ENCODE measurements at places on chromosomes 2 and 18.

GRCh38 chr2:95402370-95403203 lies at the start of gene FAHD2A:
FAHD2A (plus strand) TSS chr2:95402708; CDS start chr2:95405559, 2,851 bp downstream.
- peak; percentile 98 for DNase-seq

- no peak for DNase-seq
Measured at GRCh38 chr2:30341500-30342267, 105.4 kb upstream of the LCLAT1 start.

- peak; percentile 51 for DNase-seq
Measured at GRCh38 chr2:160406591-160407392, 86.8 kb downstream of the RBMS1 start.

DNA sequence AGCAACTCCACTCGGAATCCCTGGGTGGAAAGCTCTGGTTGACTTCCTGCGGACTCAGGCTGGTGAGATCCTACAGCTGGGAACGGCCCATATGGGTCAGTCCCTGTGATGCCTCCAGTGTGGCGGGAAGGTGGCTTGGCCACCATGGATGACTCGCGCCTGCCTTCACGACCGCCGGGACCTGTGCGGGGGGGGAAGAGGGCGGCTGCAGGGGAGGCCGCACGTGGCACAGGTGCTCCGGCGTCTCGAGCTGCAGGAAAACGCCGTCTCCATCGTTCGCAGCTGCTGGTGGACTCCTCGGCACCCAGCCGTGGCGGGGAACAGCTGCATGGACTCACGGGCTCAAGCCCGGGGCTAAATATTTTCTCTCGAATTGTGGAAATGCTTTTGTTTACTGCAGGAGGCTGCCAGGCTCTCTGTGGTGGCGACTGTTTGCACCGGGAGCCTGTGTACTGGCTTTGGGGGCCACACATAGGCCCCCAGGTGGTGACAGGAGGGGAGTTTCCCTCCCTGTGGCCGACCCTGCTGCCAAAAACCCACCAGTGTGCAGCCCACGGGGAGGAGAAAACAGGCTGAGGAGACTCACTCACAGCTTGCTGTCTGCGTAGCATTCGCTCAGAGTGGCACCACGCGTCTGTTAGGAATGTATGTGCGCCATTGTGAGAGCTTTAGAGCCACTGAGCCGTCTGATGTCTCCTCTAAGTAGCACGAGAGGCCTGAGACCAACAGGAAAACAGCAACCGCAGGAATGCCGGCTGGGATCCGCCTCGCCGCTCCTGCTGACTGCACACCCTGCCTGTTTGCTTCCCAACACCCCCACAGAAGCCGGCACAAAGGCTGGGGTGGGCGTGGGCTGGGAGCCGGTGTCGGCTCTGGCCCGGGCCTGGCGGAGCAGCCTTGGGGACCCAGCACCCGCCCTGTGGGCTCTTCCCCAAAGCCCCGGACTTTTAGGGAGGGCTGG lies 89.2 kb downstream of the NFATC1 start:
- DNase-seq: no peak

- peak; percentile 87 for DNase-seq
Measured at GRCh38 chr2:32277674-32278477, at the start of gene YIPF4. YIPF4 (plus strand) TSS chr2:32277904; CDS start chr2:32278156, 252 bp downstream.

GRCh38 chr2:168210895-168211570 lies 36.4 kb downstream of the STK39 start:
- DNase-seq: no peak

GRCh38 chr18:25229081-25229480 lies 122.9 kb downstream of the ZNF521 start:
- no peak for DNase-seq

DNA sequence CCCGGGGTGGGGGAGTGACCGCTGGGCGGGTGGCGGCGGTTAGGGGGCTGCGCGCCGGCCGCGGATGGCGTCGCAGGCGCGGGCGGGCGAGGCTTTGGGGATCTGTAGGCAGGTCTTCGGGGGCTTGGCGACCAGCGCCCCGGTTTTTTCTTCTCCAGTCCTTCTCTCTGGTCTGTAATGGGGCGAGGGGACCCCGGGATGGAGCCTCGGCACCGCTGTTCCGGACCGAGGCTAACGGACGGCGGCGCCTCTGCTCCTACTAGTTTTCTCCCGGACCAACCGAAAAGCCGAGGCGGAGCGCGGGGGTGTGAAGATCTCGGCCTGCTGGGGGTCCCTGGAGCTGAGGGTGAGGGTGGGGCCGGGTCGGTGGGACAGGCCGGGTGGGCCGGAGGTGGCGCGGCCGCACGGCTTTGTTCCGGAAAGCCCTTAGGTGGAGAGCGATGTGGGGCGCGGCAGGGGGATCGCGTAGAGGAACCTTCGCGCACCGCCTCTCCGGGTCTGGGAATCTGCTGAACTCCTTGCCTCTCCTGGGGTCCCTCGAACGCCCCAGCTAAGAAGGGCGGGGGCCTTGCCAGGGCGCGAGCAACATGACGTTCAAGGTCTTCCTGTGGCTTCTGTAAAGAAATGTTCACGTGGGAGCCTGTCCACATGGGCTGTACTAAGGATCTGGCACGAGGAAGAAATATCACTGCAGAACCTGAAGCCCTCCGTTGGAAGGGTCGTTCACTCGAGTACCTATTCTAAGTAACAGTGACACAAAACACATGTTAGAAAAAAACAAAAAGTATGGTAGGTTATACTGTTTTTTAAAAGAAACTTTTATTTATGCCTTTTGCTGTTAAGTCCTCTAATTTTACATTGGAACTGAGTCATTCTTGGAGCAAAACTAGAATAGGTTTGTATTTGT lies 861 bp downstream of the SLC39A10 start:
- DNase-seq: peak; percentile 63

DNA sequence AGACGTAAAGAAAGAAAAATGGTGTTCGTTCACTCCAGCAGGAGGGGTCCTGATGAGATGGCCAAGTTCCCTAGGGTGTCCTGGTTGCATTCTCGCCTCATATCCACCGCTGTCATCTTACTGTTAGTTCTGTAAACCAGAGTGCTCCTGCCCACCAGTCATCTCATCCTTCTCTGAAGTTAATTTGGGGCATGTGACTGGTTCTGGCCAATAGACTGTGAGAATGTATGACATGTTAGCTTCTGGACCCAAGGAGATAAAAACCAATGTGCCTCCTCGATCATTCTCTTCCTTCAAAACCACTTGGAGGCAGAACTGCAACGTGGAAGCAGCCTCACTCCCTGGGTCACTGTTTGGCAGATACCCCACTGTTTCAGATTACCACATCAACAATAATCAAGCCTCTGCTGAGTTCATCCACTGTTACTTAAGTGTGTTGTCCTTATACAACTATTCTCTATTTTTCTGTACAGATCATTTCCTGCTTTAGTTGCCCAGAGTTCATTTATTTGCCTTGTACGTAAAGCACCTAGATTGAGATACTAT lies 759.1 kb downstream of the TSN start:
- DNase-seq: no peak

DNA sequence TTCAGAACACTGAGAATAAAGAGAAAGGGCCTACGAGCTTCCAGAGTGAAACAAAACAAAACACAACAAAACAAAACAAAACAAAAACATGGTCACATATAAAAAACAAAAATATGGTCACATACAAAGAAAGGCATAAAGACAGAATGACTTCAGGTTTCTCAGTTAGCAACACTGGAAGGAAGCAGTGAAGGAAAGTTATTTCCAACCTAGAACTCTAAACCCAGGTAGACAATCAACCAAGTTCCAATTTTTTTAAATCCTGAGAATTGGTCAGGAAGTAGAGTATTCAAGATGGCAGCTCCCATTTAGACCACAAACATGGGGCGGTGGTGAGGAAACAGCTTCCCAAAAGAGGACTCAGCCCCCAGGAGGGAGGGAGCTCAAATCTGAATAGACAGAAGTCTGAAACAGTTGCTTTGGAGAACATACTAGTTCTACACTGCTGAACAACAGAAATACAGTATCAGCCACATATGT lies 9.1 kb downstream of the DRC1 start:
- no peak for DNase-seq

- no peak for DNase-seq
Measured at GRCh38 chr2:211860224-211860623, 678.4 kb downstream of the ERBB4 start.

- DNase-seq: no peak
Measured at GRCh38 chr2:83015035-83015715, 1443.9 kb downstream of the SUCLG1 start.

- DNase-seq: no peak
Measured at GRCh38 chr2:61792355-61792890, 61.4 kb downstream of the FAM161A start.

GRCh38 chr2:204835786-204836185 lies 290.5 kb downstream of the PARD3B start:
- DNase-seq: no peak

- no peak for DNase-seq
Measured at GRCh38 chr18:3993941-3994687, 461.0 kb downstream of the DLGAP1 start.

- no peak for DNase-seq
Measured at GRCh38 chr2:128591861-128592822, 273.5 kb upstream of the HS6ST1 start.

GRCh38 chr2:188787021-188787657 lies 187.0 kb upstream of the COL3A1 start:
- DNase-seq: no peak

- no peak for DNase-seq
Measured at GRCh38 chr18:45386041-45386655, 229.1 kb upstream of the SLC14A2 start.

GRCh38 chr2:64214281-64215115 lies 70.3 kb upstream of the PELI1 start:
- DNase-seq: no peak

GRCh38 chr2:20104900-20105545 lies 53.6 kb upstream of the LAPTM4A start:
- no peak for DNase-seq

GRCh38 chr18:54023471-54023870 lies 201.0 kb downstream of the MBD2 start:
- DNase-seq: no peak

DNA sequence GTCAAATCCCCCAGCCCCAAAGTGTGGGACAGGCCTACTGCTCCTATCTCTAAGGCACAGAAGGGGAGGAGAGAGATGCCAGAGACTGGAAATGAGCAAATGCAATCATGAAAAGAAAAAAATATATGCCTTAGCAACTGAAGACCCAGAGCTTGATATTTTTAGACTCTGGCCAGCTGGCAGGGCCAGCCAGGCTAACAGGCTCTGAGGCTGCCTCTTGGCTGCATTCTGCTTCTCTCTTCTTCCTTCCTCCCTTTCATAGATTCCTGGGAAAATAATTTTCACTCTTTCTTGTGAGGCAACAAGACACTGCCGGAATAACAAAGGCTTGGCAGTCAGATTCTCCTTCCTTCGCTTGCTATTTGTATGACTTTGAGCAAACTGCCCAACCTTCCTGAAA lies 209.1 kb downstream of the RAD51AP2 start:
- no peak for DNase-seq

DNA sequence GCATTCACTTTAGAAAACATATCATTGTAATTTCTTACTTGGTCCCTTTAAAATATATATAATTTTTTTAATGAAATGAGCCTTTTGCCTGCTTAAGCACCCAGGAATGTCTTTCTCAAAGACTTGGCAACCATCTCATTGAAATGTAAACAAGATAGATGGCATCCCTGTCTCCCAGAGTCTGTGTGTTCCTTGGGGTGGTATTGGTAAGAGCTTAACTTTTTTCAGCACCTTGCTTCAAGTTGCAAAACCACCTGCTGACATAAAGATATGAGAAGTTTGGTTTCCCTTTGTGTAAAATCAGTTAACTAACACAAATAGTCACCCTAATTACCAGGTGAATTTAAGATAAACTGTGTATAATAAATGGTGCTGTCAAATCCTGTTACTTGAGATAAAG lies 266.9 kb downstream of the DSC3 start:
- DNase-seq: no peak

Data from breast epithelium (tissue), 4 donors.